ENCODE measurements at places on chromosomes 11 and 22.

DNA sequence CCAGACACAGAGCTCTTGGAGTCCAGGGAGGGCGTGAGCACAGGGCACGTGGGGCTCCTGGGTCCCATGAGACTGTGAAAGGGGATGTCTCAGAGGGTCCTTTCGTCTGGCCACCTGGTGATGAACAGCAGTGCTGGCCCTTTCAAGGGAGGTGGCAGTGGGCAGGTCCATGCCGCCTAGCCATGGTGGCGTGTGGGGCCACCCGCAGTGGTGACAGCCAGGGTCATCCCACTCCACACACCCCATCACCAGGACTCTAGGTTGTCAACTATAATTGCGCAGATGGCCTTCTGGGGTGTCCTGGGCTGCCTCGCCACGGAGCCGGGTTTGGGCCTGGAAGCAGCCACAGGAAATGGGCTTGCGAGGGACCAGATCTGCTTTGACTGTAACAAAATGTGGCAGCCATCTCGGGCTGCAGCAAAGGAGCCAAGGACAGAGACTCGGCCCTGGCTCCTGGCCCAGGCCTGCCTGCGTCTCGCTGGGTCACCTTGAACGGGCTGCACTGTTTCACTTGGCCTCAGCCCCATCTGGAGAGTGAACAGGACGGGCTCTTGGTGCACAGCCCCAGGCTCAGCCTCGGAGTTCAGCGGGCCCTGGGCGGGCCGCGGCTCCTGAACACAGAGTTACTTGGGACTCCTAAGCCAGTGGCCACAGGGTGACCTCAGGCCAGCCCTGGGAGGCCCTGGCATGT is 1350.5 kb downstream of the BRD1 start:
- DNase-seq: no peak

DNA sequence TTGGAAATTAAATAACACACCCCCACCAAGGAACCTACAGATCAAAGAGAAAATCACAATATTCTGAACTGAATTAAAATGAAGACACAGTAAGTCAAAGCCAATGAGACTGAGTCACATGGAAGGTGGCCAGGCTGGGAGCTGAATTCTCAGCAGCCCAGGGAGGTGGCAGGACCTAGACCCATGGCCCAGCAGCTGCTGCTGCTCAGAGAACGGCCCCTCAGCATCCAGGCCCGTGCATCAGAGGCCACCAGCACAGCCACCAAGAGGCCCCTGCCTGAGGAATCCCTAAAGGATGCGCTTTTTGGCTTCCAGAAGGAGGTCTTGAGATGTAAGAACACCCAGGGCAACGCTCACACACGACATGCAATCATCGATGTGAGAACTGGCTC is 35.0 kb downstream of the TBX1 start:
- DNase-seq: no peak

GRCh38 chr11:128576555-128576954 is 10.8 kb downstream of the ETS1 start:
- DNase-seq: no peak

GRCh38 chr11:128506356-128506755 is 81.0 kb downstream of the ETS1 start:
- DNase-seq: no peak

DNA sequence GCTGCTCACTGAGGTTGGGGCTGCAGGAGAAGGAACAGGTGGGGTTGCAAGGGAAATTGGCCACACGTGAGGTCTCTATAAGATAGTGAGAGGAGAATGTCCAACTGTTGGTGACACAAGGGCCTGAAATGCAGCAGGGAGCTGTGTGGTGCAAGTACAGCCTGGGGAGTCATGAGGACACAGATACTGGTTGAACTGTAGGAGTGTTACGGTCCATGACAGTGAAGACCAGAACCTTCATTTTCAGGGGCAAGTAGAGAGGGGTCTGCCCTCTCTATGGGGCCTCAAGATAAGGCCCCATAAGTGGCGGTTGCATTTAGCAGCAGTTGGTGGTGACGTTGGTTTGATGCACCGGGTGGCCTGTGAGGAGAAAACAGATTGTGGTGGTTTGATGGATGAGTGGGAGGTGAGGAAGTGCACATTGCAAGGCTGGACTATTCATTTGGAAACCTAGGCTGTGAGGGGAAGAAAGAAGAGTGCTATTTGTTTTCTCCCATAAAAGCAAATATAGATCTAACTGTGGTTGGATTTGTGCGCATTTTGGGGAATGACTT is 39.4 kb downstream of the MICAL2 start:
- DNase-seq: no peak

DNA sequence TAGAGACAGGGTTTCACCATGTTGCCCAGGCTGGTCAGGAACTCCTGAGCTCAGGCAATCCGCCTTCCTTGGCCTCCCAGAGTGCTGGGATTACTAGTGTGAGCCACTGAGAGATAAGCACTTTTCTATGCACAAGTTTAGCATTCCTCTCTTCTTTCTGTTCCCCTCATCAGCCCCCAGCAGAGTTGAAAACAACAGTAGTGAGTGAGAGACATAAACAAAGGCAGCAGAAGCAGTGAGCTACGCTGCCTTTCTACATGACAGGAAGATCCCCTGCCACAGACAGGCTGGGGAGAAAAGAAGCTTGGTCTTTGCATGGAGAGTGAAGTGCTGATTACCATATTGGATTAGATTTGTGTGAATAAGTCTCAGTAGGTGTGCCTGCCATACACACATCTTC is 392.0 kb upstream of the KIRREL3 start:
- DNase-seq: no peak

GRCh38 chr11:66080055-66080817 is 10.2 kb downstream of the PACS1 start:
- no peak for DNase-seq

DNA sequence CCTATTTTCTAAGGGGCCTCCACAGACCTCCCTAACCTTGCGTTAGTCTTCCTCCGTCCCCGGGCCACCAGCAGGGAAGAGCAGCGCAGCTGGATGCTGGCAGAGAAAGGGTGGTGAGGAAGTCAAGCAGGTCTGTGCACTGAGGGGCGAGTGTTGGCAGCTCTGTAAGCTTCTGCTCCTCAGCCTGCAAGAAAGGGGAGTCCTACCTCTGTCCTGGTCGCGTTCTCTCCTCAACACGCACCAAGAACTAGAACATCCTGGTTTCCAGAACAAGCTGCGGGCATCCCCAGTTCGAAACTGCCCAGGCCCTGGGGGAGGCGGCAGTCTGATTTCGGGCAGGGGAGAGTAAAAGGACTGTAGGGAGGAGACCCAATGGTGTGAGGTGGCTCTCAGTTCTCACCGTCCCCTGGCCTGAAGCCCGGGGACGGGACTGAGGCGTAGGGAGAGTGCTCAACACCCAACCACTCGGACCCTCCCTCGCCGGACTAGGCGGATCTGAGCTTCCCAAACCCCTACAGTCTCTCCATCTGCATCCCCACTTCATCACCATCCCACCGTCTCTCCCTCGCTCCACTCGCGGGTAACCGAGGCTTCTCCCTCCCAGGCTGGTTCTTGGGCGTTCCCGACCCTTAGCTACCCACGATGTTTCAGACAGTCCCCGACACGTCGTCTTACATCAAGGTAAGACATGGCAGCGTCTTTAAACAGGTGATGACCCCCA is 7.7 kb upstream of the FLI1 start:
- no peak for DNase-seq

GRCh38 chr11:46367244-46367915 is 14.1 kb upstream of the MDK start:
- DNase-seq: peak; percentile 84

DNA sequence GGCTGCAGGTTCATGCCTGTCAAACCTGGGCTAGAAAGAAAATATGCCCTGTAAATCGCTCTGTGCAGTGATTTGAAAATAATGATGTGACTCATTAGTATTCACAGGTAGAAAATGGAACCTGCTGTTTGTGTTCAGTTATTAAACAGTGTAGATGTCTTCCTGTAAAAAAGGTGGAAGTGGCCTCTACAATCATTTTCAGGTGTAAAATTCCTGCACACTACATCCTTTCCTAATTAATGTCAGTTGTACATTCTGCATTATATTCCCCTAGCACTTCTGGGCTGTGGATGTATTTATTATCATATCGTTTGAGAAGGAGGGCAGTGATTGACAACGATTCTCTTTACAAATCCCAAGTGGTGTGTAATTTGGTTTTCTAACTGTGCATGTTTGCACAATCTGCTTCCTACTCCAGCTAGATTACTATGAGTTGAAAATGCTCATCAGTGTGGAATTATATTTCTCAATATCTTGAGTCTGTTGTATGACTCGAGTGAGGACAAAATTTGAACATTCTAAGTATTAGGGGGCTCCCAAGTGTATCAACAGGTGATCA is 454.0 kb upstream of the DDI1 start:
- DNase-seq: no peak

DNA sequence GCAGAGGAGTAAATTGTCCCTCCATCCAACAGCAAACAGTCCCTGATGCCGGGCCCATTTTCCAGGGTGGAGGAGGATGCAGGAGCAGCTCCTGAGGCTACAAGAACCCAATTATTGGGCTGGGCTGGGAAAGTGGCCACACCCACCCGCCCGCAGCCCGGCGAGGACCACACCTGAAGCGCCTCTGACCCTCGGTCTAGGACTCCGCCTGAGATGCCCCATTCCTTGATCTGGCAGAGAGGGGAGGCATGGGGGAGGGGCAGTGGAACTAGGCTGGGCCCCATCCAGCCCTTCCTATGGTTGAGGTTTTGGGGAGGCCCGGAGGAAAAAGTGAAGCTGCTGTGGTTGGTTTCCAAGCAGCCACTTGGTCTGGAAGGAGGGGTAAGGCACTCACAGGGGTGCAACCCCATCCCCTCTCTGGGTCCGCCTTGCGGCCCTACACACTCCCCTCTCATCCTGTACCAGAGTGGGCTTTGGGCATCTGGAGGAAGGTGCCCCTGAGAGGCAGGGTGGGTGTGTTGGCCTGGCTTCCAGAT is 2.4 kb upstream of the LGALS1 start:
- no peak for DNase-seq

DNA sequence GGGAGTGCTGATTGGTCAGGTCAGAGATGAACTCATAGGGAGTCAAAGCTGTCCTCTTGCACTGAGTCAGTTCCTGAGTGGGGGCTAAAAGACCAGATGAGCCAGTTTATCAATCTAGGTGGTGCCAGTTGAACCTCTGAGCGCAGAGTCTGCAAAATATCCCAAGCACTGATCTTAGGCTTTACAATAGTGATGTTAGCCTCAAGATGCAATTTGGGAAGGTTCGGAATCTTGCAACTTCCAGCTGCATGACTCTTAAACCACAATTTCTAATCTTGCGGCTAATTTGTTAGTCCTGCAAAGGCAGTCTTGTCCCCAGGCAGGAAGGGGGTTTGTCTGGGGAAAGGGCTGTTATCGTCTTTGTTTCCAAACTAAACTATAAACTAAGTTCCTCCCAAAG is 92.3 kb upstream of the PARVA start:
- DNase-seq: peak; percentile 31

- DNase-seq: no peak
These were observed 27.8 kb upstream of the ZNRF3 start for GRCh38 chr22:28855355-28856094.

Measured in left forelimb (tissue), 1 donor.